Caudate nucleus (tissue), 63 donors: ENCODE measurements at places on chromosomes 2 and 18.

DNA sequence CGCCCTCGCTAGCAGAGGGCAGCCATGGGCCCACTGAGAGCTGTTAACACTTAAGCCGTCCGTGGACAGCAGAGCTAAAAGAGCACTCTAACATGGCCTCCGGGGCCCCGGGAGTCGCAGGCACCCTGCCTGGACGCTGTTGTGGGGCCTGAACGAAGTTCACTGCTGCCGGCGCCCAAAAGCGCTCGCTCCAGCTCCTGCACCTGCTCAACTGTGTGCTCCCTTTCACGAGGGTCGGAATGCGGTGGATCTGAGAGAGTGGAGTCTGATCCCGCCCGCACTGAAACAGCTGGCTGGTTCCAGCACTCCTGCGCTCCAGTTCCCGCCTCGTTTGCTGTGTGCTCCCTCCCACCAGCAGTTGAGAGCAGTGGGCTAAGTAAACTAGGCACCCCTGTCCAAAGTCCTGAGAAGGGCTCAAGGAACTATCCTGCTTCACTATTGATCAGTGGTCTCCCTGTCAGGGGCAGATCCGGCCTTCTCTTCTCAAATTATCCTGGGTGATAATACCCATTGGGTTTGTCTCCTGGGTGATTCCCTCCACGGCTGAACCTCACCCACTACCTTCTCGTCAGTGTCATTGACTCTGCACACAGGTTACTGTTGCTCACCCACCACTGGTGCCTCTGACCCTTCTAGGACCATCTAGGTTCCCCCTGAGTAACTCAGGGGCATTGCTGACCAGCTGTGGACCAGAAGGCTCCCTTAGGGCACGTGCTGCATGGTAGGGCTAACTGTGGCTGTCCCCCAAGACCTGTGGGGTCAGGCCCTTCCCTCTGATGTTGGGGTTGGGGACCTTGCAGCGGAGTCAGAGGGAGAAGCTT, 23.5 kb downstream of the B3GNT7 start:
- DNase-seq = no peak

GRCh38 chr18:58507880-58508279, 121.0 kb downstream of the ALPK2 start:
- DNase-seq = no peak

DNA sequence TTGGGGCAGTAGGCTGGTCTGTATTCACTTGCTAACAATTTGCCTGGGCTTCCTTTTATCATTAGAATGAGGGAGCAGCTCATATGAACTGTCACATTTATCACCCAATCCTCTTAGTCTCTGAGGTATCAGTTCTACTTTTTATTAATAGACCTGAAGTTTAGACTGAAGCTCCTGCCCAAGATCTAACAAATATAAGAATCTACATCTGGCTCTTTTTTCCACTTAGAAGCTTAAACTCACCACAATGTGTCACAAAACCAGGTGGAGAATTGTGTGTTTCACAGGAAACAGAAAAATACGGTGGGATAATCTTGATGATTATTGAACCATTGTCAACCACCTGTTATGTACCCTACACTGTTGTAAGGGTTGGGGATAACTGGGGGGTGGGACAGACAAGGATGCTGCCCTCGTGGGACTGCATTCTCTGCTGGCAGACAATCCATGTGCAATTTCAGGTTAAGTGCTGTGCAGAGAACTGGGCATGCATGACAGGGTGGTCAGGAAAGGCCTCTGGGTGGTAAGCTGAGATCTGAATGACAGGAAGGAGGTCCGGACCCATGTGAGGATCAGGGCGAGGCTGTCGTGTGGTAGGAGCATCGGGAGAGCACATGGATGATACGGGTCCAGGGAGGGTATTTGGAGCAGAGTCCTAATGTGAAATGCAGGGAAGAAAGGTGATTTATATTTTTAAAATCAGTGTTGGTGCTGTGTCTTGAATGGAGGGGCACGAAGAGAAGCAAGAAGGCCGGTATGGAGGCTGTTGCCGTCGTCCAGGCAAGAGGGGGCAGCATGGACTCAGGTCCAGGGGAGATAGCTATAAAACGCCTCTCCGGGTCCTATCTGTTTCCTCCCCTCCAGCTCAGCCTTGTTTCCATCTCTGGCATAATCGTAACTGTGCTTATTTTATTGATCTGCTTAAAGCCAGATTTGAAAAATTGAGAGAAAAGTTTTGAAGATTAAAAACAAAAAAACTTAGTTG, 17.6 kb downstream of the MYL12B start:
- DNase-seq = no peak

DNA sequence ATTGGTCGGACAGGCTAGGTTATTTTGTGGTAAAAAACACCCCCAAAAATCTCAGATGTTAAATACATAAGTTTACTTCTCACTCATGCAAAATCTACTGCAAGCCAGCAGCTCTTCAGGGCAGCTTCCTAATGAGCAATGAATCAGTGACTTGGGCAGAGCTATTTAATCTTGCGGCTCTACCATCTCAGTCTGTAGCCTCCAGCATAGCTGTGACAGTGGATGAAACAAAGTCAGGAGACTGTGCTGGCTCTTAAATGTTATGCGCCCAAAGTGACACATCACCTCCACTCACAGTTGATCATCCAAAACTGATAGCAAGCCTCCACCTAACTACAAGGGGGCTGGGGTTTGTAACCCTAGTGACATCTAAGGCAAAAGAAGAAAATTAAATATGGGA, 571.9 kb downstream of the METTL4 start:
- no peak for DNase-seq

GRCh38 chr2:215161301-215161829, 22.9 kb upstream of the ABCA12 start:
- DNase-seq = no peak

GRCh38 chr2:40289771-40290404, 162.0 kb downstream of the SLC8A1 start:
- no peak for DNase-seq

DNA sequence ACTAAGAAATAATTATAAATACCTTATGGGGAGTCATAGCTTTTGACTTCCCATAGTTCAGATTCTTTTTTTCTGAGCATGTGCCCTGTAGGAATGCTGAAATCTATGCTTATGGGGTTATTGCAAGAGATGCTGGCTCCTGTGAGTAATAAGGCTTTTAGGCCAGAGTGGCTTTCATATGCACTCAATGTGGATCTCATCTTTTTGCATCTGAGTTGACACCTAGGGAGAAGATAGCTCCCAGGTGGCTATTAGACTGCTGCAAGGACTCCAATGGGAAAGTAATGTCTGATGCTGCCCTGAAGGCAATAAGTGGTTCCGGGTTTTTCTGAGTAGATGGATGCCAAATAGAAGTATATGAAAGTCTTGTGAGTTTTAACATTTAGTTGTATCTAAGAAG, 21.0 kb downstream of the DNAH6 start:
- no peak for DNase-seq

- DNase-seq = no peak
Observed at GRCh38 chr2:239905884-239906654, 119.1 kb downstream of the NDUFA10 start.

- peak; percentile 44 for DNase-seq
Observed at GRCh38 chr2:240021488-240022104, 3.5 kb downstream of the NDUFA10 start.

GRCh38 chr2:107197594-107198294, 311.8 kb upstream of the ST6GAL2 start:
- no peak for DNase-seq

DNA sequence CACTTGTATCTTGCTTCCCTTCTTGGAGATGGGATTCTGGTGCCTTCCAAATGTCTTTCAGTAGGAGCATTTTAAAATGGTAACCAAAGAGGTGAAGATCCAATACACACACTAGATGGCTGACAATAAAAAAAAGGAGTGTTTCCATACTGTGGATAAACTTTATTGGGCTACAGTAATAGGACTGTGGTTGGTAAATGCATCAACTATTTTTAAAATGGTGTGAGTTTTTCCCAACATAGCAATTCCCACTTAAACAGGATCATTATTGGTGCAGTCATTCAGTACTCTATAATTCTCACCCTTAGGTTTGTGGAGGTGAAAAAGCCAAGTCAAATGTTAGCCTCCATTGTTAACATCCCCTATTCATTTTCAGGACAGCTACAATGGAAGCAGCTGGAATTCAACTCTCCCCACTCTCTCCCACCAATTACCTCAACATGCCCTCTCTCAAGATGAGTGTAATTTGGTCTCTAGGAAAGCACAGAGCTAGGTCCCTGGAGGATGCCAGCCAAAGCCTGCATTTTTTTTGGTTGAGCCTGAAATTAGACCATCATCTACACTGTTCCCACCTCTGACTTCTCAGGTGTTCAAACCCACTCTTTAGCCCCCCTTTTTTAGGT, 273.3 kb downstream of the TCF4 start:
- DNase-seq = no peak

DNA sequence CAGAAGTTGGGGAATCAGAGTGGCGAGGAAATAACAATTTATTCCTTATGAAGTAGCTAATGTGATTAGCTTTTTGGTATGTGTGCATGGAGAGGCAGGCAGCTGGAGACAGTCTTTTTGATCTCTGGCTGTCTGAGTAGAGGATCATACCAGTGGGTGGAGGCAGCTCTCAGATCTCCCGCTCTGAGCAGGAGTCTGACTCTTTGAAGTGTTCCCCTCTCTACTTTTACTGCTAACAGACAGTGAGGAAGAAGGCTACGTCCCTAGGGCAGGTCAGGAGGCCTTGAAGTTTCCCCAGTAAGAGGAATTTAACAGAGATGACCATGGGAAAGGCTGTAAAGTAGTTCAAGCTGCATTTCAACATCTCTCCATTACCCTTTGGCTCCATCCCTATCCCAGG, 111.9 kb upstream of the REG3A start:
- DNase-seq = no peak

- no peak for DNase-seq
Observed at GRCh38 chr2:154433010-154433409, 265.5 kb upstream of the KCNJ3 start.

GRCh38 chr2:73292316-73292905, 937 bp downstream of the EGR4 start:
- no peak for DNase-seq

- DNase-seq = no peak
Observed at GRCh38 chr18:34864836-34865497, 154.9 kb downstream of the DTNA start.

GRCh38 chr2:106109675-106110424, 84.3 kb downstream of the UXS1 start:
- no peak for DNase-seq

DNA sequence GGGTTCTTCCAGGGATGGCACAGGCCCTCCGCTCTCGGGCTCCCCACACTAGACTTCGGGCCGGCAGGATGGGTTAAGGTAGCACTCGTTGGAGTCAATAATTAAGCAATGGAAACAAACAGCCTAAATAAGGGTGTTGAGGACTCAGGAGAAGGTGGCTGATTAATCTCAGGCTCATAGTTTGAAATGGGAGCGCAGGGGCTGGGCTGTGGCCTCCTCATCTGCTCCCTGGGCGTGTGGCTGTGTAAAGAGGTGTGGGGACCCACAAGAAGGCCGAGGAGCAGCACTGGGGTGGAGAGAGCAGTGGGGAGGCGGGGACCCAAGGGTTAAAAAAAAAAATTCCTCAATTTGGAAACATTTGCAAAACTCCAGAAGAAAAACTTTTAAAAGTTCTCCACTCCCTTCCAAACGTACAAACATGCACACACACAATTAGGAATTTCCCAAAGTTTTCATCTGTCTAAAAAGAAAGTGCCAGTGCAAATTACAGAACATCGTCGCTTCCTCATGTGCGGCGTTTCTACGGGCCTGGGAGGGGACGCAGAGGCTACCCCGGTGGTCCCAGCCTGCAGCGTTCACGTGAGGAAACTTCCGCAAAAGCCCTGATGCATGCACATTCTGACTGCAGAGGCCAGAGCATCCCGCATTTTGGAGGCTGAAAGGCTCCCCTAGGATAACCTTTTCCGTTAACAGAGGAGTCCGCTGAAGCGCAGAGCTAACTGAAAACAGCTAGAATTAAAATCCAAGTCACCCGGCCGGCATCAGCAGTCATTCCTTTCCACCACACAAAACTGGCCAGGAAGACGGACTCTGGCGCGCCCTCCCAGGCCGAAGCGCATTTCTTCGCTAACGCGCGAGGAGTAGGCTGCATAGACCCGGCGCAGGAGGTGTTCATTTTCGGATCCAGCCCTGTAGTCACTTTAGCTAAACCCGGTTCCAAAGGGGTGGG, 1.0 kb upstream of the TUBB6 start:
- DNase-seq = no peak

GRCh38 chr2:238162251-238162845, 3.6 kb downstream of the ERFE start:
- no peak for DNase-seq

DNA sequence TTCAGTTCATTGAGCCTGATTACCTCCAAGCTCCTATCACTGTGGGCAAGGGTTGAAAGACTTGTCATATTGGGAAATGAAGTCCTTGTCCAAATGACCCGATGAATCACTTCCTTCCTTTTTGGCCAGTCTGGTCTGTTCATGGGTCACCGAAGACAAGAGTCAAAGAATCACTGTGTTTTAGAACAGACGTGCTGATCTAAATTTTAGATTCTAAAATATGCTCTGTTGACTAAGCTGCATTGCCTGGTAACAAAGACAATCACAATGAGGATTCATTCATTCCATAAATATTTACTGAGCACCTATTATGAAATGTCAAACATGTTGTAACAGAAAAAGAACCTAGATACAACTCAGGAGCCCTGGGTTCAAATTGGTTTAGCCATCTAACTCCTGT, 99.4 kb upstream of the RND3 start:
- DNase-seq = no peak

- no peak for DNase-seq
Observed at GRCh38 chr18:1092228-1092627, 187.6 kb downstream of the ADCYAP1 start.

GRCh38 chr2:222561817-222562645, 93.9 kb downstream of the FARSB start:
- no peak for DNase-seq

DNA sequence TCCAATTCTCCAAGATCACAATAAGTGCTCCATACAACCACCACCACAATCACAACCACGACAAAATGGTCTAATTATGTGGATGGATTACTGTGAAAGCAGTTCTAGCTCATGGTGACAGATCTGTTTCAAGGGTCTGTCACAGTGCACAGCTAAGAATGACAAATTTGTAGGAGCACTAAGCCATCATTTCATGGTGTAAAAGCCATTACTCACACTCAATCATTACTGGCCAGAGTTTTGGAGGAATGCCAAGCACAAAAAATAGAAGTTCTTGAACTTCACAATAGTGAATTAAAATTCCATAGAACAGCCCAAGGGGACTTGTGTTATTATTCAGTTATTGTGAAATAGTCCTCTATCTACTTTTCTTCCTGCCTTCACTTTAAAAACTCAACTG, 2.3 kb downstream of the CPS1 start:
- DNase-seq = no peak
